ENCODE measurements at places on chromosomes 1 and 21.

DNA sequence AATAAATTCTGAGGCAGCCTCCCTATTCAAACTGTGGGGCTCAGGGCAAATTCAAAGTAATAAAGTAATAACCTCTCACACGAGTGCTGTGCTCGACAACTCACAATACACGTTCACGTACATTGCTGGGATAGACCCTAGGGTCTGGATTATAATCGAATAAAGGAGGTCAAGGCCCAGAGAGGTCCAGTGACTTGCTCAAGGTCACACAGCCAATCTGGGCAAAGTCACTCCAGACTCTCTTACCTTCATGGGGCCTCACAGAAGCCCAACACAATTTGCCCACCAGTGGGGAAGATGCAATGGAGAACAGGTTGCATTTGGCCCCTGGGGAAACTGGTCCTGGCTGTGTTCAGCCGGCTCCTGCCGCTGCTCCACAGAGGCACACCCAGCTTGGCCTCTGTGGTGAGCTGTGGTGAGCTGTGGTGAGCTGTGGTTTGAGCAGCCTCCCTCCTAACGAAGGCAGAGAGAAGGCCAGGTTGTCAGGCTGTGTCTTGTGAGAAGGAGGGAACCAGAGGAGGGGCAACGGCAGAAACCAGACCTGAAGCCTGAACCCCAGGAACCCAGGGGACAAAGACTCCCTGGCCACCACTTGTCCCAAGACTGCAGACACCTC, 35.1 kb downstream of the NUAK2 start:
- DNase-seq, result no peak

DNA sequence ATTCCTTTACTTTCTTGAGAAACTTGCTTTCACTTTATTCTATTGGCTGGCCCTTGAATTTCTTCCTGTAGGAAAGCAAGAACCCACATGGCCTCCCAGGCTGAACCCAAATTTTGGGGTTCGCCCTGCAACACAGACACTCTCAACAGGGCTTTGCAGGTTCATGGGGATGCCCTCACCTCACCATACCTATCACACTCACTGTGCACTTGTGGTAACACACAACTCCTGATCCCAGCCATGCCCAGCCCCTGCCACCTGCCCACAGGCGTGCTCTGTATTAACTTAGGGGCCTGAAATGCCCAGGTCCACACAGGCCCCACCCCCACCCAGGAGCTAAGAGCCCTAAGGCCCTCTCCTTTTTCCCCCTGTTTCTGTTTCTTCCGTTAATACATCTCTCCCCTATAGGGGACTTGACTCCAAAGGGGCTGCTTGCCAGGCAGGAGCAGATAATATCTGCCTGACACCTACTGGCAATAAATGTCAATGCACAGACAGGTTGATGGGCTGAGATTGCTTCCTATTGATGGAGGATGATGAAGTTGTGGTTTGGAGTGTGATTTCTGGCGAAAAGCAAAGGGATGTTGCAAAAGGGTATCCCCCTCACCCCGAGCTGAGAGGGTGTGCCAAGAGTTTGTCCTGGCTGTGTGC, 171.5 kb downstream of the AJAP1 start:
- DNase-seq, result no peak

- DNase-seq, result peak; percentile 74
Measured at GRCh38 chr1:51296383-51297357, 33.7 kb downstream of the TTC39A start.

DNA sequence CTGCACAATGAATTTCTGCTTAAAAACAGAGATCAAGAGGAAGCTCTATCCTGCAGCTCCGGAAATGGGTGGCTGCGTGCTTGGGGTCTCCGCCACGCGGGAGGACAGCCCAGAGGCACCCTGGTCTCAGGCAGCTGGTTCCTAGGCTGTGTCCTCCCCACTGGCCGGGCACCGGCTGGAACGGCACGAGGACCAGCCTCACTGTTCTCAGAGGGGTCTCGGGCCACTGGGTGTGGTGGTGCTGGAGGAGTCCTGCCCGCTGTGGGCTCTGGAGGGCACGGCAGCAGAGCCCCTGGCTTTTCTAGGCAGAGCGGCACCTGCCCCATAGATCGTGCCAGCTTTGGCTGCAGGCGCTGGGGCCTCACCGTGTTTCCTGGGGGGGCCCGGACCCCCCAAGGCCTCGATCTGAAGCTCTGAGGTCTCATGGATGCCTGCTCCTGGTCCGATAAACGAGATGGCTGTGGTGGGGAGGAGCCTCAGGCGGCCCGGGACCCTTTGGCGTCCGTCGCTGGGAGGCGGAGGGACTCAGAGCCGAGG, 8.2 kb upstream of the RNF223 start:
- DNase-seq, result no peak

DNA sequence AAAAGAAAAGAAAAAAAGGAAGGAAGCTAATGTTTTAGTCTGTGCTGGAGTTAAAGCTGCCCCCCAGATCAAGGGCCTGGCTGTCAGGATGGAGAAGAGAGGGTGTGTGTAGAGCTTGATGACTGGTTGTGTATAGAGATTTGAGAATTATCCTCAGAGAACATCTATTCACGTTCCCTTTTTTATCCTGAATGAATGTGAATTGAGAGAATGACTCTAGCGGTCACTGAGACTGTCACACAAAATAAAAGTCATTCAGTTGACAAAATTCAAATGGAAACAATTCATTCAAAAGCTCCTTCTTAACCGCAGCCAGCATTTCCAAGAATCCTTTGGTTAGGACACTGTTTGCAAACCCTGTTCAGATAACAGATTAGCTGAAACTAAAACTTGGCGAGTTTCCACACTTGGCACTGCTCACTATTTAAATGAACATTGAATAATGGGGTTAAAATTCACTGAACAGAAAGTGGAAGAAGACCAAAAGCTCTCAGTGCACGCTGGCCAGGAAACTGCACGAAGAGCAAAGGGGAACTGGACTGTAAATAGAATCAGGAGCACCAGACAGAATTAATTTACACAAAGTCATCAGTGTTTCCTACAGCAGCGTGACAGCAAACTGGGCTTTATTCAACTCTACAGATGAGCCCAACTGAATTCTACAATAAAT, 13.6 kb upstream of the FAM89A start:
- no peak for DNase-seq

GRCh38 chr1:1436630-1437032, 1.1 kb downstream of the VWA1 start:
- DNase-seq, result no peak

DNA sequence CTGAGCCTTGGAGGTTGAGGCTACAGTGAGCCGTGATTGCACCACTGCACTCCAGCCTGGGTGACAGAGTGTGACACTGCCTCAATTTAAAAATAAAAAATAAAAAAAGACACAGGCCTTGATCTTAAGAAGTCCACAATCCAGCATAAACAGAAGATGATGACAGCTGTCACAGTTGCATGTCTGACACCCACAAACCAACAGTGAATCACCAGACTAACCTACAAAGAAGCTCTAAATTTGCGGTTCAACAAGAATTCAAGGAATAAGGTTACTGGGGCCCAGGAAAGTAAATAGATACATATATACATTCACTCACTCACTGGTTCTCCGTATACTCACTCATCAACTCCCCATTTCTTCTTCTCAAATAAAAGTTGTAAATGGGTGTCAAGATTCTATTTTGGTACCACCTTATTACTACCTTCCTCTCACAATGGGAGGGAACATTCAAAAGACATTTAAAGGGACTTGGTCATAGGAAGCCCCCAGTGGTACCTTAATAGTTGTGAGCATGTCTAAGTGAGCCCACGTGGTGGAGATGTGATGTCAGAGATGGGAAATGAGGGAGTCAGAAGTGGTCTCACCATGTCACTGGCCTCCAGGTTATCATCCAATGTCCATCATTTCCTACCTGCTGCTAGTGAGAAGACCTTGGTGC, 66.9 kb upstream of the PRDX6 start:
- no peak for DNase-seq

DNA sequence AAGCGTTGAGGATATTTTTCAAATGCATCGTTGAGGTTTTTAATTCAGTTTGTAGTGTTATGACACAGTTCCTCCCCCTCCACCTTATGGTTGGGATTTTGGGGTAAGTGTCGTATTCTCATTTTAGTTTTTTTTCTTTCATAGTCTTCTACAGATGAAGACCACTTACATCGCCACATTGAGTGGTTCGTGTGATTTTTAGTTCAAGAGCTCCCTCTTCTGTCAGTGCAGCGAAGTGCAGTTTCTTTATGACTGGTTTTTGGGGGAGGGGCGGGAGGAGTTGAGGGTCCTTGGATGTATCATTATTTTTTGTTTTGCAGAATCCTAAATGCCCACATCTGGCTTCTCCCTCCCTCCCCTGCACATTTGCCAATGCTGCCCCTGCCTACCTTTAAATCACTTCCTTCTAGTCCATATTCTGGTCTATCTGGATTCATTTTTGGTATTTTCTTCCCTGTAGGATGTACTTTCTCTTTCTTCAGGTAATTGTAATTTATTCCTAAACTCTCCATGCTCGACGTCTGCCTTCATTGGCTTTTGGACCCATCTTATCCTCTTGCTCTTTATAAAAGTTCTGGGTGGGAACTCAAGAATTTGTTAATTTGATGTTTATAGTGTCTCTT, 433.1 kb downstream of the CAMTA1 start:
- DNase-seq, result no peak

DNA sequence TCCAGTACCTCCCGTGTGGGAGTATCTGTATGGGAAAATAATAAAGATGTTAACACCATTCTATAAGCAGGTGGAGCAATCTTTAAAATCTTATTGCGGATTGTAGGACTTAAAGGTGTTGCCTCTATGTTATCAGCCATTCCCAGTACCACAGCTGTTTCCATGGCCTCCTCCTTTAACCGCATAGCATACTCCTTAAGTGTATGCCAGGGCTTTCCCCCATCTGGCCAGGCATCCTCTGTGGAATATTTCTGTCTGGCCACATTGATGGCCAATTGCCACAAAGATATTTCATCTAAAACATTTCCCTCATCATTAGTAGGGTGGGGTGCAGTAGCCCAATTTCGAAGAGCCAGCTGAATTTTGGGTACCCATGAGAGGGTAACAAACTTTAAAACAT, 7.3 kb upstream of the STUM start:
- DNase-seq, result no peak

- DNase-seq, result no peak
Measured at GRCh38 chr1:71350330-71350729, 269.5 kb upstream of the ZRANB2 start.

Measured in right renal cortex interstitium (tissue), 3 donors.